ENCODE measurements at places on chromosomes 3 and 15.

DNA sequence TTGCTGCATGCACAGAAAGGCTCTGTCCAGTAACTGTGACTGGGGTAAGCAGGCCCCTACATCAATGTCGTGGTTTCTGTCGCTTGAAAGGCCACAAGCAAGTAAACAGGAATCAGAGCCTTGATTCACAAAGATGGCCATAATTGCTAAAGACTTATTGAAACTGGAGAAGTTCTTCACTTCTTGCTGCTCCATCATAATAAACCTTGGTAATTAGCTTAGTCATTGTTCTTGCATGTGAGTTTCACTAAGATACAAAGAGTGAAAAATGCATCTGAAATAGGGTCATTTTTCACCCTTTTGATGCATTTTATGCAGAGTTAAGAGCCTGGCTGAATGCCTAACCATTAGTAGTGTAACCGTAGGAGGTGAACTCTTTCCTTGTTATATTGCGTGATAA lies 3.2 kb downstream of the SEMA6D start:
- DNase-seq = no peak

DNA sequence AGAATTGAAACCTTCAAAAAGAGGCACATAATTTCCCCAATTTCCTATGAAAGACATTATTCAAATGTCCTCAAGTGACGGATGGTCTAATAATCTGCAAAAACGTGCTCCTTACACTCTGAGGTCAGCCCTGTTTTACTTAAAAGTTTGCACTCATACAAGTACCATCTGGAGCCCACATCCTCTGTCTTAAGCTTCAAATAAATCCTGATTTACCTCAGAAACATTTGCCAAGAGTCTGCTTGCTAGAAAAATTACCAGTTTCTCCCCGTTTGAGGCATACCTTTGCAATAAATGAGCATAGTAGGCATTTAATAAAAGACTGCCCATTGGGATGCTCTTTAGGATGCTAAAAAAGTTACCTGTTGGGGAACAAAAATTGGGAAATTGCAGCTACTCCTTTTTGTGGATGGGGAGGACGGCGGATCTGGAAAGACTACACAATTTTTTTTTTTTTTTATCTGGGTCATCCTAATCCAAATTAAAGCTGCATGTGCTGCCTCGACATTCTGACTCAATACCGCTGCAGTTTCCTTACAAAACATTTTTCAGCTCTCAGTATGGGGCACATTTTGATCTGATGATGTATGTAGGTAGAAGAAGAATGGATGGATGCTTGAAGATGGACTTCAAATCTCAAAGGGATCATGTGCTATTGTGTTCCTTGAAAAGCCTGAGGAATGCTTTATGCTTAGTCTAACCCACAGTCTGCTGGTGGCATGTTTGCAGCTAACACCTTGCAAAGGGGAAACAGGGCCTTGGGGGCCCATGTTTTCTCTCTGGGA lies 233.7 kb upstream of the ADAMTS9 start:
- DNase-seq = no peak

DNA sequence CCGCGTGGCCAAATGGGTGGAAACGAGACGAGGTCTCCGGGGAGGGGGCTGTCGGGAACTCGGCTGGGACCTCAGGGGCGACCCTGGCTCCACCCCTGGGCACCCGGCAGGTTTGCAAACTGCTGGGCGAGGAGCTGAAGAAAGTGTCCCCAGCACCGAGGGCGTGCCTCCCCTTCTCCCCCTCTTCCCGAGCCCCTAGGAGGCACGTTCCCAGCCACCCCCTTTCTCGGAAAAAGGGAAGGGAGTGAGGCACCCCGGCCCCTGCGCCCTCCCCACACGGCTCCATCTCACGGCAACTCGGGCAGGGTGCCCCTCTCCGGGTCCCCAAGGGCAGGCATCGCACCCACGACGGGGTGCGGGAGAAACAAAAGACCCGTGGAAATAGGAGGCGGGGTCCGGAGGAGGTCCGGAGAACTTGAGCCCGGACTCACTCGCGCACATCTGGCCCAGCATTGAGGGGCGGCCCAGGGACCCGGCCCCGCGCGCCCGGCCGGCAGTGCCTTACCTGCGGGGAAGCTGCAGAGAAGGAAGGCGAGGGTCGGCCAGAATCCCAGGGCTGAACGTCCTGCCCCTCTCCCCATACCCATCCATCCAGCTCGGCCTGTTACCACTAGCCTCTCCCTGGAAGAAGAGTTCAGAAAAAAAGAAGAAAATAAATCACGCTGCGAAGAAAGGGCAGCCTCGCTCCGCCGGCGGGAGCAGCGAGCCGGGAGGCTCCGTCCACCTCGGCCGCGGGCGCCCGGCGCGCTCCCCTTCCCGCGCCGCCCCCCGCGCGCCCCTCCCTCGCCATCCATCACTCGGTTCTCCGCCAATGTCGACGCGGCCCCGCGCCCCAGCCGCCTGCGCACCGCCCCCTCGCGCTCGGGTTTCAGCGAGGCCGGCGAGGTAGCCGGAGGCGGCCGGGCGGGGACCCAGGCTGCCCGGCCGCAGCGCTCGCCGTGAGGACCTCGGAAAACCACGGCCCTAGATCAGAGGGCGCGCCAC lies 16.3 kb downstream of the RGMA start:
- peak; percentile 65 for DNase-seq

DNA sequence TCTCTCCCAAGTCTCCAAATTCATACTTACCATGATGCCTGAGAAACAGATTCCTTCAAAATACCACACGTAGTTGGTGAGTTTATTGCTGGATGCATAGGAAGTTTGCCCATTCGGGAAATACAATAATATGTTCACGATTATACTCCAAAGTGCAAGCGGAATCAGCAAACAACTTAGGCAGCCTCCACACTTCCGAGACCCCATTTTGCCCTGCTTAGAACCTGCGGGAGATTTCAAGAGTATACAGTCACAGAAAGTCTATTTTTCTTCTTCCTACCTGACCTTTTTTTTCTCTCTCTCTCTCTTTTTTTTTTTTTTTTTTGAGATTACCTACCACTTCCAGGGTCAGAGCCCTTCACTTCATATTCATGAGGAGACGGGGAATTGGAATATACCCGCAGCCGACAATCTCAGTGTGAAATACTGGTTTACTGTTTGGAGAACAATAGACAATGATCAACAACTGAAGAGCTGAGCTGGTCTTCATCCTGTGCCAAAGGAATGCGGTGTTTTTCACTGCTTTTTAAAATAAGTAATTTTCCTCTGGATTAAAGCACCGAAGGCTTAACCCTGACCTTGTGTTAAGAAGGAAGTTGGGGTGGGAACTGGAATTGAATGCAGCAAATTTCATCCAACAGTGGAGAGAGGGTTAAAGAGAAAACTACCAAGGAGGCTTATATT lies at the start of gene TM4SF18:
TSS of gene TM4SF18 (minus strand) at position 461 of the 684 bp plus-strand sequence. CDS start at position 207, 254 bp downstream.
- DNase-seq = no peak

DNA sequence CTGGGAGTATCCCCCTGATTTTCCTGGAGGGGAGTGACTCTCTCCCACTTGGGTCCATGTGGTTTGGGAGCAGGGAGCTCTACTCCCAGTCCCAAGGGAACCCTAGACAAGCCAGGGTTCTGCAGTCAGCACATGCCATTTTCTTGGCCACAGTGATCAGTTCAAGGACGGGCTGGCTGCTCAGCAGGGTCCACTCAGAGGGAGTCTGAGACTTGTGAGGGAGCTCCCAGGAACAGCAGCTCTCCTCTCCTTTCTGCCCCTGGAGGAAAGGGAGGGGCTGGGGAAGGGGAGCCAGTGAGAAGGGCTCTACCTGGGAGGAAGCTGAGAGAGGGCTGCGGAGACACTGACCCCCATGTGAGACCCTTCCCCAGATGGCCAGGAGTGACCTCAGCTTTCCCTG lies 29.1 kb upstream of the LMCD1 start:
- DNase-seq = no peak

DNA sequence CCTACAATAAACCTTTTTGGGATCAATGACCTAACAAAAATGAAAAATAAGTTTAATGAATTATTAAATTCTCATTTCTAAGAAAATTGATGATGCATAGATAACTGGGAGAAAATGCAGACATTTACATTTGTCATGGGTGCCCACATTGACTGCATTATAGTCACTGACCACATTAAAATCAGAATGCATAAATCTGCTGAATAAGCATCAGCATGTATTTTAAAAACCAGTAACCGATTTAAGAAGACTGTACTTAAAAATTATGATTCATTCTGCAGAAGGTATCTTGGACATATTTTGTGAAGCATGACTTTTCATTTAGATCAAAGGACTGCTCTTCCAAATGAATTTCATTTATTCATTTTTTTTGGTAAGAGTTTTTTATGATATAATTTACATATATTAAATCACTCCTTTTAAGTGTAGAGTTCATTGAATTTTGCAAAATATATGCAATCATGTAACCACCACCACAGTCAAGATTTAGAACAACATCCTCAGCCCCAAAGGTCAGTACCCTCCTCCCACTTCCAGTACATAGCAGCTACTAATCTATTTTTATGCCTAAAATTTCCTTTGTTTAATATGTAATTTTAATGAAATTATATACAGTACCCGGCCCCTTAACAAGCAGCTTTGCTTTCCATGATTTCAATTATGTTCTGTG lies 11.8 kb downstream of the KCNH8 start:
- no peak for DNase-seq

GRCh38 chr3:132659000-132659364 lies 627 bp downstream of the ACAD11 start:
- DNase-seq = no peak

DNA sequence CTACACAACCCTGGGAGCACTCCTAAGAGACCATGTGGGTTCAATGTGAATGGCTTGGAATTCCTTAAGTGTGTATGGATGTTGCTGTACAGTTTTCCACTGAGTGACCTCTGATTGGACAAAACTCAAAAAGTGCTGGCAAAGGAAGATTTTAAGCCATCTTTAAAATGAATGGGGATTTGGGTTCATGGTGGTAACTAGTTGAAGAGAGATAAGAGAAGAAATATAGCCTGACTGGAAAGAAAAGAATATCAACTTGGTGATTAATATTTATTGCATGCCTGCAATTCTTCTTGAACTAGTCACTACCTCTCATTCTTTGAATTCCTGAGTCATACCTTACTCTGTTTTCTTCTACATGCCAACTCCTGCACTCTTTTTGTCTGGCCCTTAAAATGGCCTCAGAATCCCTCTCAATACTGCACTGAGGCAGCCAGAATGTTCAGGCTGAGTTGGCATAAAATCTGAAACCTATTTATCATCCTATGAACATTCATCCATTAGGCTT lies 124.7 kb downstream of the RPL22L1 start:
- no peak for DNase-seq

GRCh38 chr15:85005746-85006145 lies 24.1 kb downstream of the PDE8A start:
- no peak for DNase-seq

GRCh38 chr15:76973362-76973743 lies 21.6 kb upstream of the PSTPIP1 start:
- DNase-seq = no peak

GRCh38 chr3:105767776-105768175 lies 101.0 kb downstream of the CBLB start:
- DNase-seq = no peak

- DNase-seq = no peak
Measured at GRCh38 chr3:55611121-55611520, 124.0 kb upstream of the WNT5A start.

DNA sequence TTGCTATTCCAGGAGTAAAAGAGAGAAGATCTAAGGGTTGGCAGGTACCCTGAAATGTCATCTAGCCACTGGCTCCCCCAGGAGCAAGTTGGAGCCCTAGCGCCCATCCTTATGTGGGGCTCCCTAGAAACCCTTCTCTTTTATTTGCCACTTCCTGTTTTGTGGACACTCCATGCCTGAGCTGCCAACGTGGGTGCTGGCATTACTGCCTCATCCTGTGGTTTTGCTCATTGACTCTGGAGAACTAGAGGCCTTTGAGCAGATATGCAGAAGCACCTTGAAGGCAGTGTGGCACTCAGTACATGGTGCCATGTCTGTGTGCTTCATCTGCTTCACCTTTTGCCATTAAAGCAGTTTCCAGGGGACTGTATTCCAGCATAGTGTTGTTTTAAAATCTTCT lies 8.1 kb downstream of the EDEM1 start:
- no peak for DNase-seq

DNA sequence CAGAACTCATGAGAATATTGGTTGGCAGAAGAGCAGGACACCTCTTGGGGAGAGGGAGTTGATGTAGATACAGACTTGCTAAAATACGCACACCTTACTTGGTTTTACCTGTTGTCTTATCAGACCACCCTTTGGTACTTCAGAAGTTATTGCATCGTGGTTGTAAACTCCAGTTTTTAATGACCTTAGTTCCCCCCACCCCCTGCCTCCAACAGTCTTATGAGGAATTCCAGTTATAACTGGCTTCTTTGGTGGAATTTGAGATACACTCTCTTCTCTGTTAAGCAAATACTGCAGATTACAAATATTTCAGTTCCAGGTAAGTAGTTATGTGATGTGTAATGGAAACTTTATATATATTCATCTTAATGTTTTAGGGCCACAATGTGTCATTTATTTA lies 5.0 kb downstream of the SLC25A38 start:
- DNase-seq = no peak

DNA sequence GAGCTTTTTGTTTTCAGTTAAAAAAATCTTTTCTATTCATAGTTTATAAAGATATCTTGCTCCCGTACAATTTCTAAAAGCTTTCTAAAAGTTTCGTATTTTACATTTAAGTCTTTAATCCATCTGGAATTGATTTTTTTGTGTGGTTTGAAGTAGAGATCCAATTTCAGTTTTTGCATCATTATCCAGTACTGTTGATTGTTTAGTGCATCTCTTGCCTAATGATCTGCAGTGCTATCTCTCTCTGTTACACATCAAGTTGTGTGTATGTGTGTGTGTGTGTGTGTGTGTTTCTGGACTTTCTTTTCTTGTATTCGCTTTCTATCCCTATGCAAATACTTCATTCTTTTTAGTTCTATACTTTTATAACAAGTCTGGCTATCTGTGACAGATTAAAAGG lies 605.8 kb upstream of the DPPA4 start:
- DNase-seq = no peak

GRCh38 chr3:55489798-55490132 lies 2.7 kb upstream of the WNT5A start:
- DNase-seq = no peak

DNA sequence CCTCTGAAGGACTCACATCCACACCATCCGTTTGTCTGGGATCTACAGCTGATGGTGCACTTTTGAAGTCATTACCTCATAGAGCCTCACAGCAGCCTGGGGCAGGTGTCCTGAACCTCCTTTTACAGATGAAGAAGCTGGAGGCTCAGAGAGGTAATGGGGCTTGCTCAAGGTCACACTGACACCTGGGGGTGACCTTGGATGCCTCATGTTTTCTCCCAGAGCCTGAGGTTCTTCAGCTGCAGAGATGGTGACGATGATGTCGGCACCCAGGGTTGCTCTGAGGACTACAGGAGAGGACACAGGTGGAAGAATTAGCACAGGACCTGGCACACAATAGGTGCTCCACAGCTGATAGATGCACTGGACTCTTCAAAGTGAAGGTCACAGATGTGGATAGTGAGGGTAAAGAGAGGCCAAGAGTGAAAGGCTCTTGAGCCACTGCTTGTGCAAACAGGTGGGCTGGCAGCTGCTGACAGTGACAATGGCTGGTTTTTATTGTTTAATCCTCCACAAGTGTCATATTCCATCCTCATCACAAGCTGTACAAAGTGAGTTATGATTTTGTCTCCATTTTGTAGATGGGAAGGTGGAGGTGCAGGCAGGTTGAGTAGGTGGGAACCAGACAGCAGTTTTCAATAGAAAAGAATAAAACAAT lies 17.4 kb upstream of the ATP2B2 start:
- DNase-seq = peak; percentile 13

Data from NCI-H1092 treated with DMSO at 0.1 percent for 48 hours (cell line).